ENCODE measurements at places on chromosomes 3 and 15. TPM values are rescaled to one million over a fixed set of nuclear protein-coding genes. Genes with fewer than 3 reads are reported as not detected.

The GOLGA6D gene
- total RNA-seq, result not detected

The LRTM1 gene
- not detected for total RNA-seq

The SUCNR1 gene
- total RNA-seq, result 0.09 TPM

The UMPS gene
- total RNA-seq, result 60.8 TPM

The RTP1 gene
- total RNA-seq, result not detected

The SLC24A5 gene
- not detected for total RNA-seq

The CHRNA3 gene
- total RNA-seq, result 0.20 TPM

The CYP1A2 gene
- total RNA-seq, result not detected

The CRABP1 gene
- total RNA-seq, result 1.2 TPM

The CYP11A1 gene
- total RNA-seq, result not detected

The SYNM gene
- 41.3 TPM for total RNA-seq

The HESX1 gene
- not detected for total RNA-seq

The GP9 gene
- total RNA-seq, result not detected

The LDHAL6B gene
- not detected for total RNA-seq

The GADL1 gene
- not detected for total RNA-seq

The ATP13A4 gene
- not detected for total RNA-seq

The LRRC3B gene
- total RNA-seq, result not detected

The GOLGA6L4 gene
- total RNA-seq, result 1.7 TPM

The GOLGA8T gene
- 1.6 TPM for total RNA-seq

The CLDN11 gene
- not detected for total RNA-seq

The PLSCR5 gene
- not detected for total RNA-seq

The TNFSF10 gene
- 0.14 TPM for total RNA-seq

The SCN11A gene
- not detected for total RNA-seq

The CACNA2D3 gene
- 0.07 TPM for total RNA-seq

The SIAH2 gene
- total RNA-seq, result 19.8 TPM

The ZBTB47 gene
- 7.6 TPM for total RNA-seq

The SGO1 gene
- 14.2 TPM for total RNA-seq

The NR2E3 gene
- total RNA-seq, result not detected

The RABL3 gene
- 18.6 TPM for total RNA-seq

The ERICH6 gene
- not detected for total RNA-seq

The TMEM45A gene
- total RNA-seq, result 2.7 TPM

The WDR6 gene
- total RNA-seq, result 84.0 TPM

The SQOR gene
- total RNA-seq, result 83.2 TPM

The WDR72 gene
- 6.1 TPM for total RNA-seq

The NOX5 gene
- total RNA-seq, result 0.41 TPM

The CNOT10 gene
- 34.5 TPM for total RNA-seq

The FRMD5 gene
- 2.6 TPM for total RNA-seq

The EFHB gene
- 0.53 TPM for total RNA-seq

The LOXL1 gene
- 0.34 TPM for total RNA-seq

The SKOR1 gene
- total RNA-seq, result 0.06 TPM

All from A549 treated with ZK216348 at 1 μM for 4 hours (cell line).